ENCODE measurements at places on chromosomes 3 and 15.
A peak's percentile ranks its signal among the peaks of the same experiment; 100 is the strongest.

- no peak for DNase-seq
Measured at GRCh38 chr3:145671121-145671520, 489.9 kb downstream of the PLOD2 start.

DNA sequence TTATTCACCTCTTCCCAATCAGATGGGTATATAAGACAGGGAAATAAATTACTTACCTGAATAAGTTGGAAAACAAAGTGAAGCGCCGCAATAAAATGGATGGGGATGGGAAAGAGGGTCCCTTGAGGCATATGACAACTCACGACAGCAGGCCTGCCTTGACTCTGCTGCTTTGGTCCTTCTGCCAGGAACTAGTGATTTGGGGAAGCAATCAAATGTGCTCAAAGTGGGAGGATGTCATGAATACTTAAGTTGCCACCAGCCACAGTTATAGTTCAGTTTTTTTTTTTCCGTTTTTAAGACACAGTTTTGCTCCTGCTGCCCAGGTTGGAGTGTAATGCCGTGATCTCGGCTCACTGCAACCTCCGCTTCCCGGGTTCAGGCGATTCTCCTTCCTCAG is 4.6 kb downstream of the PARL start:
- DNase-seq = no peak

DNA sequence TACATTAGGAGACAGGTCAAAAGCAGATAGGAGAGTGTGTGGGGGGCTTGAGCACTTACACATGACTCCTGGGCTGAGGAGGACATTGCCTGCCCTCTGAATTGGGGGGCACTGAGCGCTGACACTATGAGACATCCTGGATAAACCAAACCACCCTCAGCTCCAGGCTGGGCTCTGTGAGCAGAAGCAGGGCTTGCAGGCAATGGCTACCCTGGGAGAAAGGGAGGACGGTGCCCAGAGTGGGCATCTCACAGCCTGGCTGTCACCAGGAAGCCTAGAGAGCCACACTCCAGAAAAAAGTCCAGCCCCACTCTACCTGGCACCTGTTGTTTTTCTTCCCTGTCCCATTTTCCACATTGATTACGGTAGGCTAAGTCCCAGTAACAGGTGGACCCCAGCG is 8.2 kb upstream of the KLF13 start:
- DNase-seq = no peak

GRCh38 chr3:4284865-4285264 is 18.3 kb upstream of the SETMAR start:
- no peak for DNase-seq

DNA sequence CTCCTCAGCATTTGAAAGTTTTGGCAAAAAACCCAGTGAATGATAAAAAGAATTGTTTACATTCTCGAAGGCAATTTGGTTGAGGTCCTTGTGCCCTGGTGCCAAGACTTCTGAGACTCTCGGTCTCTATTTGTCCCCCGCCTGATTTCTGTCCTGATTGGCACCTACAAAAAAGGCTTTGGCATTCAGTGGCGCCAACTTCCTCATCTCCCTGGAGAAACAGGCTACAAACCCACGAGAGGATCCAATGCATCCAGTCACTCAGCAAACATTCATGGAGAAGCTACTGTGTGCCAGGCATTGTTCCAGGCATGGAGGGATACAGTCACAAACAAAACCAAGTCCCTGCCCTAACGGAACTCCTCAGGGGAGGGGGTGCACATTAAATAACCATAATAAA is 42.7 kb downstream of the HES1 start:
- DNase-seq = no peak

- DNase-seq = no peak
Measured at GRCh38 chr15:55743729-55744655, 1.0 kb upstream of the PRTG start.

DNA sequence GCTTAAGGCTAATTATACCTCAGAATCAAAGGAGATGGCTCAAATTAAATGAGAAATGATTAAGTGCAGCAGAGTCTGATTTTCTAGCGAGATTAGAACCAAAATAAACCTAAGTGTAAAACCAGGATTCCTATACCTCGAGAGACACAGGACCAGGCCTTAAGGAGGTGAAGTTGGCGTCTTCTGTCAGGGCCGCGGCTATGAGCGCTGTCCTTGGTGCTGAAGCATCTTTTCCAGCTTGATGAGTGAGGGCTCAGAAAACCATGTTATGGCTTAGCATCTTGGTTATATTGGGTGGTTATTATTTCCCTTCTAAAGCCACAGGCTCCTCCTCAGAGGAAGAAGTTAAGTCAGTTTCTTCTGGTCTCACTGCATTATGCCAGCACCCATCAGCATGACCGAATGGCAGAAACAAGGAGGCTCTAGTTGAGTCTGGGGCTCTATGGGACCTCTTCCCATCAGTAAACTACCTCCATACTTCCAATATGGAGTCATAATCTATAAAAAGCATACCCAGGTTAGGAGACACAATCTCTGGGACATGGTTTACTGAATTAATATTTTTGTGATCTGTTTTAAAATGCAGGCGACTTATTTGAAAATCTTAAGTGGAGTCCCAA is 120.1 kb upstream of the NMNAT3 start:
- DNase-seq = no peak

GRCh38 chr15:55715355-55716076 is 27.4 kb downstream of the PRTG start:
- DNase-seq = no peak

GRCh38 chr3:70090322-70090913 is 90.9 kb downstream of the SAMMSON start:
- no peak for DNase-seq

GRCh38 chr3:64763980-64764379 is 76.2 kb upstream of the ADAMTS9 start:
- no peak for DNase-seq

DNA sequence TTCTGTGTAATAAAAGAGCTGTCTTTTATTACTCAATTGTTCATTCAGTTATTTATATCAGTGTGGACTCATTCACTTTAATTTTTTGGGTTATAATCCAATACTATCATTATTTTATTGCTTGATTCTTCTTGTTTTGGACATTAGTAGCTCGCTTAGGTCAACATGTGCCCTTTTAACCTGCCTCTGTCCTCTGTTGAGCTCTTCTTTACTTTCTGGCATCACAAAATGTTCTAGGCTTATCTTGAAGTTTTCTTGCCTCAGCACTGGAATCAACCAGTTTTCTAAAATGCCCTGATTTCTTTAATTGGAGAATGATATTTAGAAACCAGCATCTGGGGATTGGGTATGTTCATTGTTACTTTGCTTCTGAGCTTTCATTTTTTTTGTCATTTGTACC is 82.2 kb downstream of the LEKR1 start:
- DNase-seq = no peak

GRCh38 chr3:61668317-61668864 is 107.0 kb downstream of the PTPRG start:
- no peak for DNase-seq

- DNase-seq = no peak
Measured at GRCh38 chr3:30097022-30097650, 509.3 kb upstream of the TGFBR2 start.

GRCh38 chr3:16299746-16300145 is 34.7 kb downstream of the OXNAD1 start:
- DNase-seq = no peak

GRCh38 chr15:79067072-79067833 is 23.3 kb downstream of the RASGRF1 start:
- DNase-seq = no peak

DNA sequence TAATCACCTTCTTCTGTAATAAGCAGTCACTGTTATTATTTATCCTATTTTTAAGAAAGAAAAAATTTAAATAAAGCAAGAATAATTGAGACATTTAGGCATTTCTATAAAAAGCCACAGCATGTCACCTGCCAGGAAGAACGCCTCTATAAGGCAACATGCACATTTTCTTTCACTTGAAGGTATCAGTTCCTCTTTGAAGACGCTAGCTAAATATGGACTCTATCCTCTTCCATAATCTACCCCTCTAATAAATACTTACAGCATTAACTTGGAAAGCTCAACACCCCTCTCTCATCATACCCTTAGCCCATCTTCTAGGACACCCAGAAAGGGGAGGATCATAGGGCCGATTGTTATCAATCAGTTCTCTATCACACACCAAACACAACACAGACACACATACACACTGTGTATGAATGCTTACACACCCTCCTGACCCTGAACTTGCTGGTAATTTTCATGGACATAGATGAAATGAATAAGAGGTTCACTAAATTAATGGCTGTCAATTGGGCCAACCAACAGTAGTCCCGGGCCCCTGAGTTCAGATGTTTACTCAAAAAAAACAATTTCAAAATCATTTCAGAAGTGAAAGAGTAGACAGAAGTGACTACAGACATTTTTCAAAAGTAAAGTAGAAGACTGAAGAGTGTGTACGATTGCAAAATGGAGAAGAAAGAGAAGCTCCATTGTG is 102.5 kb downstream of the ZMAT3 start:
- no peak for DNase-seq

DNA sequence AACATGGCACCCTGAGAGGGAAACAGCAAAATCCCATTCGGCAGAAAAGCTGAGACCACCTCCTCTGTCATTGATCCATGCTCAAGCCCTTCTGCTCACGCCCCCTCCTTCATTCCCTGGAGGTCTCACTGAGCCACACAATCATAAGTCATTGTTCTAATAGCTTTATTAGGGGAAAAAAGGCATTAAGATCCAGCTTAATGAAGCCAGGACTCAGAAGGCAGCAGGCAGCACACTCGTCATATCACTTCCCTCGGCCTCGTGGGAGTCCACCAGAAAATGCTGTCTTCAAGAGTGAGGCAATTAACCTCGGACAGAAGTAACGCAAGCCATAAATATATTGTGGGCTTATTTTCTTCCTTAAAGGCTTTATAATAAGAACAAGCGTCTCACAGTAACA is 153.9 kb upstream of the PPP2R3A start:
- DNase-seq = no peak

DNA sequence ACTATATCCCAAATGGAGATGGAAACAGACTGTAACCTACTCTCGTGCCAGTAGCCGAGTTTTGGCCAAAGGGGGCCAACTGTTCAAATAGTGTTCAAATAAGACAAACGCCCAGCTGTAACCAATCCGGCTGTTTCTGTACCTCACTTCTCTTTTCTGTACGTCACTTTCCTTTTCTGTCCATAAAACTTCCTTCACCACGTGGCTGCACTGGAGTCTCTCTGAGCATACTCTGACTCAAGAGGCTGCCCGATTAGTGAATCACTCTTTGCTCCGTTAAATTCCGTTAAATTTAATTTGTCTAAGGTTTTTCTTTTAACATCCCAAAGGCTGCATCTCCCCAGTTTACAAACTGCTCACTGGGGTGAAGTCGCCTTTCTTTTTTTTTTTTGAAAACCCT is 219.2 kb upstream of the P2RY1 start:
- DNase-seq = no peak

GRCh38 chr3:178289544-178290160 is 246.6 kb upstream of the KCNMB2 start:
- no peak for DNase-seq

GRCh38 chr3:63343674-63344073 is 65.6 kb downstream of the SYNPR start:
- DNase-seq = peak; percentile 70

GRCh38 chr3:182717216-182717615 is 76.1 kb upstream of the ATP11B start:
- no peak for DNase-seq

Data from pulmonary artery endothelial cell (primary cell).